ENCODE measurements at places on chromosomes 1 and 21.

DNA sequence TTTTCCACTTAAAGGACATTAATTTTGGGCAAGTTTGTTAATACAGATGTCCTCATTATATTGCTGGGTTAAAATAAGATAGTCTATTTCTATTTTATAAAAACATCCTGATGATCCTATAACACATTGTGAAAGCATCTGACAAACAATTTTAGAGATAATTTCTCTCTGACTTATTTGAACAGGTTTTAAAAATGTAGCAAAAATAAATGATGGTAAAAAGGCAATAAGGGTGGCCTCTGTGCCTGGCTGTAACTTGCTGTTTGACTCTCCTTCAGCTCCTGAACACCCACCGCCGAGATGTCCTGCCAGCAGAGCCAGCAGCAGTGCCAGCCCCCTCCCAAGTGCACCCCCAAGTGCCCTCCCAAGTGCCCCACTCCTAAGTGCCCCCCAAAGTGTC lies at the start of gene LCE1A:
TSS of gene LCE1A (plus strand) at position 301 of the 400 bp plus-strand sequence. CDS start at position 301, 0 bp downstream.
- no peak for DNase-seq

DNA sequence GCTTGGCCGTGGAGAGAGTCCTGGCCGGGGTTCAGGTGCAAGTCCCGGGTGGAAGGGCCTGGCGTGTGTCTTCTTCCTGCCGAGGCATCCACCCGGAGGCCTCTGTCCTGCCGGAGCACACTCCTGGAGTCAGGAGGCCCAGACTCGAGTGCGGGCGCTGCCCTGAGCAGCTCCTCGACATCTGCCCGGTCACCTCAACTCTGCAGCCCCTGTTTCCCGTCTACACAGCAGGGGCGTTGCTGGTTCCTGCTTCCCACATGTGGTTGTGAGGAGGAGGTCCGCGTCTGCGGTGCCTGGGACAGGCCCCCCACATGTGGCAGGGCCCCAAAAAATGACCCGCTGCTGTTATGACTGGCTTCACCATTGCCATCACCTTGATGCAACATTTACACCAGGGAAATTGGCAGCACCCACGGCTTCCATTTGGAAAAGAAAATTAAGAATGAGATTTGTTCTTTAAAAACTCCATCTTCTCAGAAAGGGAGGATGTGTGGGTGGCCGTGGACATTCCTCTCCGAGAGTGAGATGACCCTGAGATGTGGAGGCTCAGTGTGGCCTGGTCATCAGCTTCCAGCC lies 169.8 kb downstream of the PRDM16 start:
- DNase-seq: no peak

DNA sequence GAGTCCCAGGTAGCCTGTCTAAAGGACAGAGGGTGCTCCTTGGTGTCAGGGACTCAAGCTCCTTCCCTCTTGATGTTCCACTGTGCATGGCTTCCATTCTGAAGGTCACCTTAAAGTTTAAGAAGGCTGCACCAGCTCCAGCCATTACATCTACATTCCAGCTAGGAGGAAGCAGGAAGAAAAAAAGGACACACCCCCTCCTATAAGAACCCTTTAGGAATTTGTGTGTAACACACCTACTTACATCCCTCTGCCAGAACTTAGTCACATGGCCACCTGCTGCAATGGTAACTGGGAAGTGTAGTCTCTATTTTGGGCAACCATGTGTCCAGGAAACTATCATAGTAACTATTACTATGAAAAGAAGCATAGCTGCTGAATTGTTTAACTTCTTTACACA lies 161.6 kb upstream of the KLHDC7A start:
- DNase-seq: no peak

GRCh38 chr21:16713331-16714117 lies 799.3 kb upstream of the CXADR start:
- DNase-seq: no peak

DNA sequence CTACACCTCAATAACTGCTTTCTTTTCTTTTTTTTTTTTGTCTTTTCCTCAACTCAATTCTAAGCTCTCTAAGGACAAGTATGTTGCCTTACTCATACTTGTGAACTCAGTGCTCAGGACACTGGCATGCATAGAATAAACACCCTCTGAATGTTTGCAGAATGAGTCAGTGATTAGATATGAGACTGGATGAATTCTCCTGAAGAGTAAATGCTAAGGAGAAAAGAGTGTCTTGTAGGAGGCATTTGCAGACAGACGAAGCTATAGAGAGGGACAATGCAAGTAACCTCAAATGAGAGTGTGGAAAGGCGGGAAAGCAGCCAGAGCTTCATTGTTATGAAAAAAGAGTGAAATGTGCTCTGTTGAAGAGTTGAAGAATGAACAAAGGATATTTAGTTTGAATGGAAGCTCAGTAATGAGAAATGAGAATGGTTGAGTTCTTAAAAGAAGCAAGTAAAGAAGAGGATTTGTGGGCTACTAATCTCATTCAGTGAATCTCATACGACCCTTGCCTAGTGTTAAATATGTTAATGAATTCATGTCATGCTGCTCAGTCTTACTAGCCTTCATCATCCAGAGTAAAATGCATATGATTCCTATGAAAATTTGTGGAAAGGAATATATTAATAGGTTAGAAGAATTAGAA lies 166.1 kb upstream of the DPYD start:
- DNase-seq: no peak

GRCh38 chr1:54813485-54814125 lies 12.5 kb upstream of the TTC22 start:
- no peak for DNase-seq

GRCh38 chr1:6345009-6345408 lies 48.6 kb downstream of the ACOT7 start:
- DNase-seq: no peak

- no peak for DNase-seq
These were observed 46.1 kb downstream of the NME7 start for GRCh38 chr1:169321539-169321938.

DNA sequence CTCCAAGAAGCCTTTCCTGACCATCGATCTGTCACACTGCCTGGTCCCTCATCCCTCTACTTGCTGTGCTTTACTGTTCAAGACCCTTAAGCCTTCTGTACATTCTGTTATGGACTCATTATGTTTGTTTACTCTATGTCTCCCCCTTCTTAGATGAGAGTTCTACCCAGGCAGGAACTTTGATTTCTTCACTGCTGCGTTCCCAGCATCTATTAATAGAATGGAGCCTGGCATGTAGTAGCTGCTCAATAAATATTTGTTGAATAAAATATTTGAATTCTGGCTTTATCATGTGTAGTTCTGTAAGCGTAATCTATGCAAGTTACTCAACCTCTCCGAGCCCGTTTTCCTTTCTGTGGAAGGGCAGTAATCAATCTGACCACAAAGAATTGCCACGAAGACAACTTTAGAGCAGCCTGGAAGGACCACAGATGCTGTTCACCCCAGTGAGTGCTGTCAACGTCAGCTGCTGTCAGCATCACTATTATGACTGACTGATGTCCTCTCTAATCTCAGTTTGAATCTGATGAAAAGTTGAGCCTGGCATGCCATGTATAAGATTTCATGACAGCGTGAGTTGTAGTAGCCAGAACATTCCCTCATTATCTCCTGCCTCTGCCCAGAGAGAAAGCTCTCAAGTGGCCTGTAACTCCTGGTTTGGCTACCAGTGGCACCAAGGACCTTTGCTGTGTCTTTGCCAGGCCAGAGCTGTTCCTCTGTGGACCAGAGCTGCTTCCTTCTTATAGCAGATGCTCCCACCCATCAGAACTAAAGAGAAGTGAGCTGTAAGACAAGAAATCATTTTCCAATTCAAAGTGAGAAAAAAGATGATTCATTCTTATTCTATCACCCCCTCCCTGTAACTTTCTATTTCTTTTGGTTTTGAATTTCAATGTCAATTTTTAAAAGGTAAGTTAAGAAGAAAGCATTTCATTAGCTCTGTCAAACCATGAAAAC lies 94.5 kb downstream of the PRDM2 start:
- DNase-seq: no peak

- DNase-seq: no peak
These were observed 7.2 kb downstream of the C1orf116 start for GRCh38 chr1:207025146-207025880.

DNA sequence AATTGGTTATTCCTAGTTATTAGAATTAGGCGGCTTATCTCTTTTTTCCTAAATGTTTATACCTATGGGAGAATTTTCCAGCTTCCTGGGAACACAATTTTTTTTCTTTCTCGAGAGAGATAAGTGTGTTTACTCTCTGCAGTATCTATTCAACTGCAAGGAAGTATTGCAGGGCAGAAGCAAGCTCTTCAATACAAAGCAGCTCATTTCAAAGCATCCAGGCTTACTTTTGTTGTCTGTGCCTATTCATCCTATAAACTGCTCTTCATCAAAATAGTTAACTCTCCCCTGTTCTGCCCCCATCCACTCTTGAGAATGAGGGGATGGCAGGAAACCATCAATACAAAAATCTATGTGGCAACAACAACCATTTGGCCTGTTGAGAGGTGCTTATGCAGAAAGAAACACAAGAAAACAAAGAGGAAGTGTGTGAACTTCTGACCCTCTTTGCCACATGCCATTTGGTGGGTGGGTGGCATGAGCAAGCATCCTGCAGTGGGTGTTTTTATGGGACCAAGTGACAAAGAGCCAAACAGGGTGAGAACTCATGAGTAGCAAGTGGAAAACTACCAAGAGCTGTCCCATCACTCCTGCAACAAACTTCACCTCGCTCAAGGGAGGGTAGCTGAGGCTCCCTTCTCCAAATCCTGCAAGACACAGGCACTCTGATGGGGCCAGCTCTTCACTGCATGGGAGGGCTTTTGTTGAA lies 50.6 kb upstream of the MRPS6 start:
- DNase-seq: peak; percentile 9

DNA sequence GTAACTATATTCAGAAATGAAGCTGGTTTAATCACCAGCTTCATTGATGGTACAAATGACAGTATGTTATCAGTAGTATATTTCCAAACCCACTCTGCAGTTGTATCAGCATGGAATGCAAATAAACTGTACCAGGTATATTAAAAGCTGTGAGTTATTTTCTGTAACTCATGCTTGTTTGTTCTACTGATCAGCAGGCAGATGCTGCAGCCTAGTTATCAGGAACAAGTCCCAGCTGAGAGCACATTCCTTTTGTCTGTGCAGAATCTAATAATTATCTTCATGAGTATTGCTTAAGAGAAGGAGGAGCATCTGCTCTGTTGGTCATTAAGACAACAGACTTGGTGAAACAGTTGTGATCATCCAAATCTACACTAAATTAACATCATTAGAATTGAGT lies 1331.1 kb downstream of the MRPL39 start:
- DNase-seq: no peak

DNA sequence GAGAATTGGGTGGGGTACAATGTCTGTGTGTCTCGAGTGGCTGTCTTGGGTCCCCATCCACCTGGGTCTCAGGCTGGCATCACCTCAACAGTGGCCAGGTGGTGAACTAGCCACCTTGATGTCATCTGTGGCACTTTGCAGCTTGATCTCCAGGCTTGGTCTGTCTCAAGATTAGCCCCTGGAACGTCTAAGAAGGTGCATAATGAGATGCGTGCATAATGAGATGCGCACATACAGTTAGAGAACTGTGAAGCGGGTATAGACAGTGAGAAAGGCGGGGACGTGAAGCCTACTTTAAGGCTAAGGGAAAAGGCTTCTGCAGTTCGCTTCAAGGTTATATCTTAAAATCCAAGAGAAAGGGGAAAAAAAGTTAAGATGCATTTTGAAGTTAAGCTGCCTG lies 98.7 kb downstream of the WDR4 start:
- no peak for DNase-seq

DNA sequence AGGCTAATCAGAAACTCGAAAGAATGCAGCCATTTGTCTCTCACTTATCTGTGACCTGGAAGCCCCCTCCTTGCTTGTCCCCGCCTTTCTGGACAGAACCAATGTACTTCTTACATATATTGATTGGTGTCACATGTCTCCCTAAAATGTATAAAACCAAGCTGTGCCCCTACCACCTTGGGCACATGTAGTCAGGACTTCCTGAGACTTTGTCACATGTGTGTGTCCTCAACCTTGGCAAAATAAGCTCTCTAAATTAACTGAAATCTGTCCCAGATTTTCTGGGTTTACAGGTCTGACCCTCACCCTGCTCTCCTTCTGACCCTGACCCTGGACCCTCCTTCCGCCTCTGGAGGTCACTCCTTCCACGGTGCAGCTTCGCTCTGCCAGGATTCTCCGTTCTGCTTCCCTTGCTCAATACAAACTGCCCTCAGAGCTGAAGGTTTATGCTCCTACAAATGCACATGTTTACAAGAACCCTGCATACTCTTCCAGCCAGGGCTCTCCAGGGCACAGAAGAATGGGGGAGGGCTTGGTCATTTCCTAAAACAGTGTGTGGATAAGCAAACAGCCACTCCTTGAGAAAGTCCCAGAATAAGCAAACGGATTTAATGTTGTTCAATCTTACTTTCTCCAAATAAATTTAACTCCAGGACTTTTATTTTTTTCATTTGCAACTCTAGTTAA lies 160.5 kb downstream of the ACTL8 start:
- no peak for DNase-seq

GRCh38 chr1:3483801-3484444 lies 29.5 kb downstream of the ARHGEF16 start:
- DNase-seq: no peak

DNA sequence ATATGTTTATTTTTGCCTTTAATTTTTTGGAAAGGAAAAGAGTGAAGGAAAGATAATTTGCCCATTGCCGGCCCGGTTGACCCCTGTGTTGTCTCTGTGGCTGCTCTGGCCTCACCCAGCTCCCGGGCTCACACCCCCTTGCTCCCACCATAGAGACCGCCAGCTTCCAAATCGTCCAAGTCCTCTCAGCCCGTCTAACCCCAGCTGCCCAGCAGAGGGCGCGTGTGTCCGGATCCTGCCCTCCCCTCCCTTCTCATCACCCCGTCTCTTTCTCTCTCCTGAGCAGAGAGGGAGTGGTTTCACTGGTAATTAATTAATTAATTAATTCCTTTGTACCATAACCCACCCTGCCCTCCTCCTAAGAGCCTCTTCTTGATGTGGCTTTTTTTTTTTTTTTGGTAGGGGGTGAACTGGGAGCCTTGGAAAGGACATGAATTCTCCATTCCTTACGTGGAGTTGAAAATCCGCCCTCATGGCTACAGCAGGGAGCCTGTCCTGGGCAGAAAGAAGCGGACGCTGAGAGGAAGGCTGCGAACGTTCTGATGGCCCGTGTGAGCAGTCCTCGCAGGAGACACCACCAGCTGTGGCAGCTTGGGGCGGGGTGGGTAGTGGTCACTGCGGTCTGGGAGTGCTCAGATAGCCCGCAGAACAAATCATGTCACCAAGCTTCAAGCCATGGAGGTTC lies 45.9 kb downstream of the KIAA0040 start:
- DNase-seq: no peak

DNA sequence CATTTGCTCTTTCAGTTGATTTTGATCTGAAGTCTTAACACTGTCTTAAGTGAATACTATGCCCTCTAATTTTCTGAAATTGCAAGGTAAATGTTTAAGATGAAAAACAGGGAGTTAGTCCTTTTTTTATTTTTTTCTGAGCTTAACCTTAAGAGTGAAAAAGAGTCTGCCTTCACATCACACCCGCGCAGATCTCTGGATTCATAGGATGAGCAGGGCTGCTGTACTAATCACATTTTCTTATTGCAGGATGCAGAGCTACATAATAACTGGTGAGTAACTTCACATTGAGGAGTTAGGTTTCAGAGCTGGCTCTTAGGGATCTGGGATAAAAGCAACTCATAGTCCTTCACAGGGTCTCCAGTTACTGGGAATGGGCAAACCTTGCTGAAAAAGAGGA lies 188.7 kb upstream of the ATP1B1 start:
- no peak for DNase-seq
